Activated CD4-positive, alpha-beta T cell treated with anti-CD3 and anti-CD28 coated beads for 1 hour (primary cell): ENCODE measurements at places on chromosomes 1 and 21.

- no peak for DNase-seq
Measured at GRCh38 chr1:218211241-218211640, 73.9 kb upstream of the RRP15 start.

GRCh38 chr1:163202833-163203451 is at the start of gene RGS5:
TSS of gene RGS5 (minus strand) at chr1:163202916. CDS start at chr1:163202835, 81 bp downstream.
- no peak for DNase-seq

- no peak for DNase-seq
Measured at GRCh38 chr1:43270421-43271095, 775 bp downstream of the TMEM125 start.

DNA sequence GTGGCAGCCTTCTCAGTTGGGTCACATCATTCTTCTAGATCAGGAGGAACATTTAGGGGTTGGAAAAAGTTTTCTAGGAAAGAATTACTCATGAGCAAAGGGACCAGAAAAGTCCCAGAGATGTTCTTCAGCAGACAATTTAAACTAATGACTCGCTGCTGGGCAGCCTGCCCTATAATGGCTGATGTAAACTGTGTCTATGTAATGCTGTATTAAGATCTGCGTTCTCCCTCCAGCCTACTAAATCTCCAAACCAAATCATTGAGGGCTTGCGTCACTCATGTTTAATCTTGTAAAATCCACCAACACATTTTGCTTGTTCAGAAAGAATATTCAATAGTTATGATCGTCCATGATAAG is 92.1 kb downstream of the LRRC8C start:
- DNase-seq, result no peak

- DNase-seq, result no peak
Measured at GRCh38 chr1:174883409-174883808, 116.3 kb upstream of the CACYBP start.

GRCh38 chr1:202009326-202010179 is 834 bp upstream of the ELF3 start:
- DNase-seq, result peak; percentile 27

- DNase-seq, result no peak
Measured at GRCh38 chr1:219385787-219386427, 212.2 kb downstream of the LYPLAL1 start.

DNA sequence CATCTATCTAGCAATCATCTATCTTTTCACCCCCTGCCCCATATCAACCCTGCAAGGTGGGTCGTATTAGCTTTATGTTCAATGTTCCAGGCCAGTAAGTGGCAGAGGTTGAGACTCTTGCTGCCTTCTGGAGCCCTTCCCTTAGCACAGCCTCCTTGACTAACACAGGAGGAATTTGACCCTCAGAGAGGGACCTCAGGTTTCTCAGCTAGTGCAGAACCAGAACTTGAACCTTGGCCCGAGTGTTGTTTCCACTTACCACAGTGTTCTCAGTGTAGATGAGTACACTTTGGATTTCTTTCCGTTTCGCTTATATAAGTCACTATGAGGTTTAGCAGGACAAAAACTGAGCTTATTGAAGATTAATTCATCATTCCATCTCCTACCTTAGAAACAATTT is 11.1 kb upstream of the ATF3 start:
- DNase-seq, result no peak

DNA sequence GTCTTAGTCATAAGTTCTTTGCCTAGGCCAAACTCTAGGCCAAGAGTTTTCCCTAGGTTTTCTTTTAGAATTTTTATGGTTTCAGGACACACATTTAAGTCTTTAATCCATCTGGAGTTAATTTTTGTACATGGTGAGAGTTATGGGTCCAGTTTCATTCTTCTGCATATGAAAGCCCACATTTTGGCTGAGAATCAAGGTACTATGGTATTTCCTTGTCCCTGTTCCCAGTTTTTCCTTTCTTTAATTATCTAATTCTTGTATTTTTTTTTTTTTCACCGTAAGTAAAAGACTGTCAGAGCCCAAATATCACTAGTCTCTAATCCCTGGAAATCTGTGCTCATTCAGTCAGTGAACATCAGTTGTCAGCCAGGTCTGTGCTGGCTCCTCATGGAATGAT is 105.4 kb downstream of the MAP3K21 start:
- DNase-seq, result no peak
